ENCODE measurements at places on chromosomes 5 and 9.

GRCh38 chr5:150624334-150625163, 15.9 kb upstream of the SYNPO start:
- peak; percentile 6 for DNase-seq

GRCh38 chr9:105245029-105245890, 809 bp downstream of the SLC44A1 start:
- peak; percentile 30 for DNase-seq

DNA sequence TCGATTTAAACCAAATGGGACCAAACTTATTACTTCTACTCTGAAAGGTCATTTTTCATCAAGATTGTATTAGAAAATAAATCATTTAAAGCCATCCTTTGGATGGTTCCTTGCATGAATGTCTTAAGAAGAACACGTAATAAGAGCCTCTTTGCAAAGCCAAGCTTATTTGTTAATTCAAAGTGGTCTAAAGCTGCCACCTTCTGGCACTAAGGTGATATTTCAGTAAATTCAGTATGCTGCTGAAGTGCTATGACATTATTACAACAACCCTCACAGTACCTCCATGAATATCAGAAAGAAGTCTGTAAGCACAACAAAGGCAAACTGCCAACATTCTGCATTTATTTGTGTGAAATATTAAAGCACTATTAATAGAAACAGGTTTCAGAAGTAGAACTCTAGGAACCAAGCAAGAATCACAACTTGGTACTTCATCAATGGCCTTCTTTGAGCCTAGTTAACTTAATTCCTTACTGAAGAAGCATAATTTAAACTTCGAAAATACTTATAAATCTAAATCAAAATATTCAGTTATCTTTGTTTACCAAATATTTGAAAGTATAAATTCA, 53.1 kb upstream of the TYRP1 start:
- no peak for DNase-seq

GRCh38 chr5:34712565-34712964, 56.4 kb downstream of the RAI14 start:
- DNase-seq: no peak

- no peak for DNase-seq
These were observed 33.4 kb upstream of the CDC42SE2 start for GRCh38 chr5:131230406-131230805.

GRCh38 chr9:83544002-83544698, 5.9 kb upstream of the FRMD3 start:
- no peak for DNase-seq

- no peak for DNase-seq
These were observed 126.3 kb downstream of the PDE4D start for GRCh38 chr5:59767211-59767605.

DNA sequence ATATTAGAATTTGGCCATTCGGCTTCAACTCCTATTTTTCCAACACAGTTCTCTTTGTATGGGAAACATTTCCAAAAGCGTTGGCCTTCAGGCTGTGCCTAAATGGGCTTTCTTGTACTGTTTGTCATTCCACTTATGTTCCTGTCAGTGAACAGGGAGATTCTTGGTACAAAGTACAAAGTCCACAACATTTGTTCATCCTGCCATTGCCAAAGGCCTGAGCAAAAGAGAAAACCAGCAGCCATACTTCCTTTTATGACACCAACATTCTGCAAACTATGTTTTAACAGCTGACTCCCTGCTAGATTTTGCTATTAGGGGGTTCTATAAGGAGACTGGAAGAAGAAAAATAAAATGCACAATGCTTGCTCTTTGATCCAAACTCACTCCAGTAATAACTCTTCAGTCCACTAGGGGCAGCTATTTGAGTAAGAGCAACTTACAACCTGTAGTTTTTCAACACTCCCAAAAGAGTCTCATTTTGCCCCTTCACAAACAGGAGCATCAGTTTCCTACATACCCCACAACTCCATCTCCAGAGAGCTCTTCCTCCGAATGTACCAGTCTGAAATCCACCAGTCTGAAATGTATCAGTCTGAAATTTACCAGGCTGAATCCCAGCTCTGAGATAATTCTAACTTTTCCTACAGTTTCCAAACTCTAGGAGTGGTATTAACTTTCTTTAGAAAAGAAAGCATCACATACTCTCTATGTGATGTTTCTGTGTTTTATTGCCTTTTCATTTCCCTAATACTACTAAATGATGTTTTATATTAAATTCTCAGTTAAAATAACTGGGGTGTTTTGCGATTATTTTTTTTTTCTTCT, 693.8 kb downstream of the DNAH5 start:
- no peak for DNase-seq

- DNase-seq: no peak
These were observed 81.6 kb downstream of the NTNG2 start for GRCh38 chr9:132243156-132244074.

GRCh38 chr5:159671886-159672285, 244.4 kb upstream of the ADRA1B start:
- DNase-seq: no peak

DNA sequence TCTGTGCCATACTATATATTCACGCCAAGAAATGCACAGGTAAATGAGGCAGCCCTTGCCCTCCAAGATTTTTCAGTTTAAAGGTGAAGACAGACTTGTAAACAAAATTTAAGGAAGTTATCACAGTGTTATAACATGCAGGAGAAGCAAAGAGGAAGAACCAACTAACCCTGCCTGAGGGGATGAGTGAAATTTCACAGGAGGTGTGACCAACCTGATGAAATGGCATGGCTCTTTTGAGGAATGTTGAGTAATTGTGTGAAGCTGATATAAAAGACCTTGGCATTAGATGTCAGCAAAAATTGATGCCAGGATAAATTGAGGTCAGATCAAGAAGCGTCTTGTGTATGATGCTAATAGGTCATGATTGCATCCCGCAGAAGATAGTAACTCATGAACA, 86.5 kb downstream of the HCN1 start:
- no peak for DNase-seq

- no peak for DNase-seq
These were observed 309.1 kb downstream of the NTRK2 start for GRCh38 chr9:84978661-84979060.

DNA sequence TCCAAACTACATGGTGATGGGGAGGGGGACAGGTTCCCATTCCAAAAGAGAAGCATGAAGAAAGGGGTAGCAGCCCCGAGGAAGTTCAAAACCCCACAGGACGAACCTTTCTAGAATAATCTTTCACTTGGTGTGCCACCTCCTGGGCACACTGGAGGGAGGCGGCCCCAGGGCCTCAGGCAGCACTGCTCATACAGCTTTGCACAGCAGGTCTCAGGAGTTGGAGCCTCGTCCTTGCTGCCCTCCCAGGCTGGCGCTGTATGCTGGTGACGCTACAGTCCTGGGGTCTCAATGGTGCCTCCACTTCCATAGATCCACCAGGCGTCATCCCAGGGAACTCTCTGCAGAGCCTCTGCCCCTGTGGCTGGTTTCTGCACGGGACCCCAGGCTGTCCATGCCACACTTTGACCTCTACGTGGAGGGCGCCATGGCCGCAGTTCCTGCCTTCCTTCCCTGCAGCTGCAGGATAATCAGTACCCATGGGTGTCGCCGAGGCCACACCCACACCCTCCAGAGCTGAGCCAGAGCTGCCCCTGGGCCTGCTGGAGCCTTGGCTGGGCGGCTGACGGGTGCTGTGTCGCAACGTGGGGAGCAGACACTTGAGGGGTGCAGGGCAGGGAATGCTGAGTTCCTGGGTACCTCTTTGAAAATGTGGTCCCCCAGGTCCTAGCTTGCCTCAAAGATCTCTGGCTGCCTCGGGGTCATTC, 95.3 kb downstream of the COL5A1 start:
- no peak for DNase-seq

GRCh38 chr5:168299372-168299771, 7.9 kb downstream of the WWC1 start:
- no peak for DNase-seq

GRCh38 chr5:82330530-82331270, 52.5 kb upstream of the RPS23 start:
- DNase-seq: no peak

- DNase-seq: no peak
These were observed 49.6 kb downstream of the ANKDD1B start for GRCh38 chr5:75660678-75661465.

DNA sequence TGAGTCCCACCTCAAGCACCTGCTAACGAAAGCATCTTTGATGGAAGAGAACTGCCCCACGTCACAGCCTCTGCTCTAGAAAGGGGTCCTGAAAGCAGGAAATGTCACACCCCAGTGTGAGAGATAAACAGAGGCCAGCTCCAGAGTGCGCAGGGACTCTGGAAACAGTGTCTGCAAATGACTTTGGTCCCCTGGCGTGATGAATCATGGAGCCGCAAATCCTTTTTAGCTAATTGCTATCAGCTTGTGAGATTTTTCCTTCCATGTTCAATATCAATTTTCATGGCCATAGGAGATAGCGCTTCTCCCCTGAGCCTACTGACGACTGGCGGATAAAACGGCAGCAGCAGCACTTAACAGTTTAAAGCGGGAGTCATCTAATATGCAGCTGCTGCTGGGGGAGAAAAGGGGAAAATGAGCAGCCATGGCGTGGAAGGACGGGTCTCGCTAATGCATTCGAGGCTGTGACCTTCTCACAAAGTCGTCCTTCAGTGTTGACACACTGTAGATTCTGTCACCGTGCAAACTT, 209.6 kb upstream of the IRX1 start:
- no peak for DNase-seq

DNA sequence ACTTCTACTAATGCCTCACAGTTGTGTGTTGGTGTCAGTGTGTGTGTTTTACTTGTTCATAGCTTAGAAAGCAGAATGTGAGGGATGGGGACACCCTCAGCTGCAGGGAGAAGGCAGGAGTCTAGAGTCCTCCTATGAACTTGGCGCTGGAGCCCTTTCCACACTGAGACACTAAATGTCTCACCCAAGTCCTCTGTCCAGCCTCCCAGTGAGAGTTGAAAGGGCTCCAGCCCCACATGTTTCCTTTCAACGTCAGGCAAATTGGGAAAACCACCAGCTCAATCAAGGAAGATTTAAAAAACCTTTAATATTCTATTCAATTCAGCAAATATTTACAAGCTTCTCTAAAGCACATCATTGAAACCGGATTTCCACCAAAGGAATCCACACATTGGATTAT, 167.6 kb upstream of the MSX2 start:
- no peak for DNase-seq

DNA sequence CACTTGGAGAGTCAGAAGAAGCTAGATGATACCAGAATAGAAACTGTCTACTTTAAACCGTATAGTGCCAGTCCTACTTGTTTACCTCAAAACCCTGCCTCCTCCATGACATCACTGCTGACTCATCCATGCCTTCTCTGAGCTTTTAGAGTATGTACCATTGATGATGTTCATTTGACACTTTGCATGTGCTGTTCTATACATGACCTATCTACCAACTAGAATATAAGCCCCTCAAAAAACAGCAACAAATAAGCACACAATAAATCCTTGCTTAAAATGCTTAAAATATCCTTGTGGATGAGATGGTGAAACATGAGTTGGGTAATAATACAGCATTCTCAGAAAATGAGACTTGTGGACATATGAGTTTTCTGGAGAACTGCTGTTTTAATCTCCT, 2.6 kb downstream of the CTNNAL1 start:
- peak; percentile 13 for DNase-seq

DNA sequence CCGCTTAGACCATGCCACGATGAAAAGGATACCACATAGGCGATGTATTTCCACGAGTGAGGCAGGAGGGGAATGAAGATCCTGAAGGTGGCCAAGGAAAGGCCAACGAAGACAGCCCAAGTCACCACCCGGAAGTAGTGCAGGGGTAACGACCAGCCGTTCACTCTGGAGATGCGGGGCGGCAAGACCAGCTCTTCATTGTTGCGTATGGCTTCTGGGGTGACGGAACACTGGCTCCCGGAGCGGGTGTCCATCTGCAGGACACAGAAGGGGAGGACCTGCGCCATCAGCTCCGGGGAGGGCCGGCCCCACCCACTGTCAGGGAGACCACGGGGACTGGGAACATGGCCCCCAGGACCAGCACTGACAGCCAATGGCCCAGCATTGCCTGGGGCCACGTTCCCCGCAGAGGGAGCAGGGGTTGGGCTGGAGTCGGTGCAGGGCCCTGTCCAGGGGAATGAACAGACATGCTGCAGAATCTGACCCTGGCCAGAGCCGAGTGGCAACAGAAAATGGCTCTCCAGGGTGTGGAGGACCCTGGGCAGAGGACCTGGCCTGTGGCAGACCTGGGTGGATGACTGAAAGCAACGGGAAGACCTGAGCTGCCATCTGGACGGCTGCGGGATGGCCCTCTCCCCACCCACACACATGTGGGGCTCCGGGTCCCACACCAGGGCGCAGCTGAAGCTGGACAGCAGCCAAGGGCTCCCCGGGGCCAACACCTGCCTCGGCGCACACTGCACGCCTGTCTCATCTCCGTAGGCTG, 17.7 kb downstream of the ZDHHC11B start:
- no peak for DNase-seq

DNA sequence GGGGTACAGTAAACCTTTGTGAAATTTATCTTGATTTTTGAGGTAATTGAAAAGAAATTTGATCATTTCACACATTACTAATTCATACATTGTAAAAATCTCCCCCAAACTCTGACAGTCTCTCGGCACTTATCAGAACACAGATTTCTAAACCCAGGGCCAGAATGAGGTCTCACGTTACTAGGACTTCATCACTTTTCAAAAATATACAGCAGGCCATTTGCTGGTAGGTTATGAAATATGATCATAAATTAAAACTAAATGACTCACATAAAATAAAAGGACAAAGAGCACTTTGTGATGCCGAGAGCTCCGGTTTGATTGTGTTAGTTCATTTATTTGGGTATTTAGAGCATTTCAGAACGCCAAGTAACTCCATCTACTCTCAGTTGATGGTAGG, 17.0 kb downstream of the MSX2 start:
- DNase-seq: no peak

- DNase-seq: peak; percentile 3
These were observed 566 bp upstream of the FOCAD start for GRCh38 chr9:20683351-20684034.

GRCh38 chr5:135450336-135450735, 1.8 kb downstream of the TIFAB start:
- no peak for DNase-seq

DNA sequence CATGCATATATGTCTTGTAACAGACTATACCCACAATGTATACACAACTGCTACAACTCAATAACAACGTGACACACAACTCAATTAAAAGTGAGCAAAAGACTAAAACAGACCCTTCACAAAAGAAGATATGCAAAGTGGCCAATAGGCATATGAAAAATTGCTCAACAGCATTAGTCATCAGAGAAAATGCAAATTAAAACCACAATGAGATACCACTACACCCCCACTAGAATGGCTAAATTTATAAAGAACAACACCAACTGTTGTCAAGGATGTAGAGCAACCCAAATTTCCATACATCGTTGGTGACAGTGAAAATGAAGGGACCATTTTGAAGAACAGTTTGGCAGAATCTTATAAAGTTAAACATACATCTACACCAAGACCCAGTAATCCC, 38.9 kb downstream of the GABRB2 start:
- DNase-seq: no peak

- no peak for DNase-seq
These were observed 46.3 kb downstream of the AOPEP start for GRCh38 chr9:94772639-94773303.

Data from activated effector memory CD4-positive, alpha-beta T cell treated with Interleukin-2 at 50 U/mL for 16 hours (primary cell).